LoVo (cell line): ENCODE measurements at places on chromosomes 5 and 9.

DNA sequence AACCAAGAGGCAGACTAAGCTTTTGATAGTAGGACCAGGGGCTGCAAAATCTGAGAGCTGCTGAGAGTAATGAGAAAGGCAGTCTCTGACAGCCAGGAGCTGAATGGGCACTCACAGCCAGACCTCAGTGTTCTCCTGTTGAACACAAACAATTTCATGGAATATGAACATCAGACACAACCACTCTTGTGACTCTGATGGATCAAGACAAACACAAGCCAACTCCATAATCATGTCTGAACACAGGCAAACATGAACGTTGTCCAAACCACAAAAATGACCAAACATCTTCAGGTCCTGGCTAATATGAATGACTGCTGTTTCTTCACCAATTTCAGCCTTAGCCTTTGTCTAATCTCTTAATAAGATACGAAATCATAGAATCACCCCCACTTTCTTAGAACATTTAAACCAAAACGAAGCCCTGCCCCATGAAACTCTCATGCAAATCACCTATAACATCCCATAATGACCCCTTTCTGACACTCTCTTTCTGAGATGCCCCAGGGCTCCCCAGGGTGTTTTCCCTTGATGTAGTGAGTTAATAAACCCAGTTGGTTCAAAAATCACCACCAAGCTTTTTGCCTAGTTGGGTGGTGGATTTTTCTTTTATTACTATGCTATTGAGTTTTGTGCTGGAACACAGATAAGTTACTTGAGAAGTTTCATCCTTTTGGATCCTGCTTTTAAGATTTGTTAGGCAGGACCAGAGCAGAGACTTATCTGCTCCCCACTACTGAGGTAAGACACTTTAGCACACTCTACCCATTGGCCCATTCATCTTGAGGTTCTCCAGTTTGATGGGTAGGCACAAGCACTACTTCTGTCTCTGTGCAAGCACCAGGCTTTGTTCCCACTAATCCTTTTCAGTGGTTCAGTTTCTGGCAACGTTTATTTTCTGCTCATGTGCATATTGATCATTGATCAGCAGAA lies 5.9 kb upstream of the ERAP2 start:
- DNase-seq = no peak

DNA sequence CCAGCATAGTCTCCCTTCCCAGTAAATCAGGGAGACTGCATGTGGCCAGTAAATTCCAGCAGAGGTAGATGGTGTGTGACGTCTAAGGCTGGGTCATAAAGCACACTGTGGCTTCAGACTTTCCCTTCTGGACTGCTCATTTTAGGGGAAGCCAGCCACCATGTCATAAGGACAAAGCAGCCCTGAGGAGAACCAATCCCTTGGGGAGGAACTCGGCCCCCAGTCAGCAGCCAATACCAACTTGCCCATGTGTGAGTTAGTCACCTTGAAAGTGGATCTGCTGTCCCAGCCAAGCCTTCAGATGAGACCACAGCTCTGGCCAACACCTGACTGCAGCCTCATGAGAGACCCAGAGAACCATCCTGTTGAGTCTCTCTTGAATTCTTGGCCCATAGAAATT lies 14.7 kb upstream of the NINJ1 start:
- no peak for DNase-seq

DNA sequence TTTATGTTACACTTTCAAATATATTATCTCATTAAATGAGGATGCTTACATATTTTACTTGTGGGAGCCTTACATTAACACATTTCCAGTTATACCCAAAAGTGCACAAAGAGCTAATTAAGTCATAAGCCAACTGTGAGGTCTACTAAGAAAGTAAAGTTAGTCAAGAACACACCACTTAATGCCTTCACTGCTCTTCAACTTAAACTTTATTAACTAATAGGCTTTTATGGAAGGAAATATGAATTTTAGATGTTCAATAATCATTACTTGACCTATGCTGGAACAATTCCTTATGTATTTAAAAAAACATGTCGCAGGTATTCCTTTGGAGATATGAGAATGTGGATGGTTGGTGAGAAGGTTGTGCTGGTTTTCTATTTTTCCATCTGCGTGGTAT lies 3.4 kb downstream of the ST8SIA4 start:
- no peak for DNase-seq

GRCh38 chr5:76144513-76145274 lies 61.5 kb downstream of the SV2C start:
- no peak for DNase-seq

GRCh38 chr5:17989567-17990563 lies 355.6 kb downstream of the TAF11L14 start:
- no peak for DNase-seq

DNA sequence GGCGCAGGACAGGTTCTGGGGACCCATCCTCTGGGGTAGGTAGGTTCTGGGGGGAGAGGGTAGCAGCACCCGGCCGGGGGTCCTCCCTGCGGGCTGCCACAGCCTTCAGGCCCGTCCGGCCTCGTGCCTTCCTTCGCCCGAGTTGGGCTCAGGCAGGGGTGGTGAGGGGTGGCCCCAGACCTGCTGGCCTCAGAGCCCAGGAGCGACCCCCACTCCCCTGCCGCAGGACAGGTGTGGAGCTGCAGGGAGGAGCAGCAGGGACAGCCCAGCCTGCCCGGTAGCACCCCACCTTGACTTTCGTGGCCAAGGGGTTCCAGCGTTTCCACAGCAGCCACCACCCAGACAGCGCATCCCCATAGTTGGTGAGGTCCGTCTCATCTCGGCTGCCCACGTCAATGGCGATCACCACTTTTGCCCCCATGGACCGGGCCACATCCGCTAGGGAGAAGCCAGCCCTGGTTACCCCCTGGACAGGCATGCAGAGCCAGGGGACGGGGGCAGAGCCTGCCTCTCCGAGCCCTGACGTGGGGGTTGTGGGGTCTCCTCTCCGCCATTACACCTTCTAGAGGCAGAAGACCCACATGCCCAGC lies 3.4 kb upstream of the NSMF start:
- DNase-seq = no peak

- DNase-seq = no peak
These were observed 99.3 kb upstream of the LHFPL2 start for GRCh38 chr5:78747705-78748359.

- no peak for DNase-seq
These were observed 23.6 kb upstream of the CERCAM start for GRCh38 chr9:128396970-128397613.

GRCh38 chr5:97243353-97243752 lies 60.3 kb upstream of the RIOK2 start:
- DNase-seq = no peak

DNA sequence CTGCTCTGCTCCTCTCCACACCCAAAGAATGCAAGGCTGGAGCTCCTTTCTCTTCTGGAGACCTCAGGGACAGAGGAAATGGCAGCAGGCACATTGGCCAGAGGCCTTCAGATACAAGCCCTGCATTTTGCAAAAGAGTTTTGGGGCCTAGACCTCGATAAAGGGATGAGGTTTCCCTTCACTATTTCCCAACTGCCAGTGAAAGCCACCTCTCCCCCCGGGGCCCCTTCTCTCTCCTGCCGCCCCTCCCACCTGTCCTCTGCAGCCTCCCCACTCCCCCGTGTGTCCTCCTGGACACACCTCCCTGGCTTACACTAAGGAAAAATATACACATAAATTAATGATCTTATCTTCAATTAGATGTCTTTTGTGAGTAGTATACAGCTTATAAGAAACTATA lies 21.3 kb upstream of the LMNB1 start:
- DNase-seq = no peak

- DNase-seq = no peak
These were observed 252.5 kb downstream of the TLE4 start for GRCh38 chr9:79824265-79824664.

DNA sequence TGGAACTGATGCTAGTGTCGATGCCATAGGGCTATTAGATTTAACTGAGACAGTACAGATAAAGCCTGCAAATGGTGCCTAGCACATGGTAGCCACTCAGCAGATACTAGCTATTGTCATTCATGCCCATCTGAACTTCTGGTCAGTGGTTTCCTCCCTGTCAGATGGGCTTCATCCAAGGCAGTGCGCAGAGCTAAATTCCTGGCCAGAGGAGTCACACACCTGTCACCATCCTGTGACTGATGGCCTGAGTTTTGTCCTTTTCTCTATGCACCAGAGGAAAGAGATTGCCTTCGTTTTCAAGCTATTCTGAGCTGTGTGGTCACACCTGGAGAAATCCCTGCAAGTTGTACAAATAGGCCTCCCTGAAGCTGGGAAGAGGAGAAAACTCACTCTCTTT lies 34.7 kb downstream of the MSX2 start:
- DNase-seq = no peak

DNA sequence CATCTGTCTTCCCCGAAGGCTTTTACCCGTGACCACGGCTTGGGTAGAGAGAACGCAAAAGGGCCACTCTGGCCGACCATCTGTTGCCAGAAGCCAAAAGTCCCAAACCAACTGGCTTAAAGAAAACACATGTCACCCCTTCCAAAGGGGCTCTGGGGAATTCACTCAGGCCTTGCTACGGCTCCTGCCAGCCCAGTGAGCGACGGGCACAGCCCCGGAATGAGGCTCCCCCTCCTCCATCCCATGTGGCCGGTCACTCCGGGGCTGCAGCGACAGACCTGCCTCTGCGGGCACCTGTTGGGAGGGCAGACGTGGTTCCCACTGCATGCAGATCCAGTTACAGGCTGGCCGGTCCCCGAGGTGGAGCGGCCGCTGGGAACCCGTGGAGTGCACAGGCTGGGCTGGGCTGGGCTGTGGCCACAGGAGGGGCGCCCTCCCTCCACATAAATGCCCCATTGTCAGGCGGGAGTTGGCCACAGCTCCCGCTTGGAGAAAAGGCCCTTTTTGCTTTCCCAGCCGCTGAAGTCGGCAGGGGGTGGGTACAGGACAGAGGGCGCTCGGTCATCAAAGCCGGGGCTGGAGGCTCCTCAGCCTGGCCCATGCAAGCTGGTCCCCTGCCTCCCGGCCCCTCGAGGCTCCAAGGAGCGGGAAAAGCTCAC lies 19.9 kb downstream of the NOTCH1 start:
- no peak for DNase-seq

GRCh38 chr5:12323637-12324229 lies 419.5 kb upstream of the CTNND2 start:
- DNase-seq = no peak

DNA sequence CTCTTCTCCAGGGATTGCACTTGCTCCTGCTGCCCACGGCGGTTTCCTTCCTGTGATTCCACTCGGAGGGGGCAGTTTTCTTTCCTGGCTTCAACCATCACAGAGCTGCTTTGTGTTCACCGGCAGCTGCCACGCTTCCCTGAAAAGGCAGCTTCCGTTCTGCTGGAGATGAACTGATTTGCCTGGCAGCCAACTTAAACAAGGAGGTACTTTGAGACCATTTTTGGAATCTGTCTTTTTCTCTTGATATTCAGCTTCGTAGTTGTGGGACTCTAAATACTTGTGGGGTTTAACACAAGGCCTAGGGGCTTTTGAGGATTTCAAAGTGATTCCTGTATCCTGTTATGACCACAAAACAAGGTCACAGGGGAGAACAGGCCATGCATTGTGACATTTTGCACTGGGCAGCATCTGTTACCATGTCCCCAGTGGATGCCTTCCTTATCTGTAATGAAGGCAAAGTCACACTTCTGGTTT lies 192.0 kb downstream of the MTRR start:
- no peak for DNase-seq

DNA sequence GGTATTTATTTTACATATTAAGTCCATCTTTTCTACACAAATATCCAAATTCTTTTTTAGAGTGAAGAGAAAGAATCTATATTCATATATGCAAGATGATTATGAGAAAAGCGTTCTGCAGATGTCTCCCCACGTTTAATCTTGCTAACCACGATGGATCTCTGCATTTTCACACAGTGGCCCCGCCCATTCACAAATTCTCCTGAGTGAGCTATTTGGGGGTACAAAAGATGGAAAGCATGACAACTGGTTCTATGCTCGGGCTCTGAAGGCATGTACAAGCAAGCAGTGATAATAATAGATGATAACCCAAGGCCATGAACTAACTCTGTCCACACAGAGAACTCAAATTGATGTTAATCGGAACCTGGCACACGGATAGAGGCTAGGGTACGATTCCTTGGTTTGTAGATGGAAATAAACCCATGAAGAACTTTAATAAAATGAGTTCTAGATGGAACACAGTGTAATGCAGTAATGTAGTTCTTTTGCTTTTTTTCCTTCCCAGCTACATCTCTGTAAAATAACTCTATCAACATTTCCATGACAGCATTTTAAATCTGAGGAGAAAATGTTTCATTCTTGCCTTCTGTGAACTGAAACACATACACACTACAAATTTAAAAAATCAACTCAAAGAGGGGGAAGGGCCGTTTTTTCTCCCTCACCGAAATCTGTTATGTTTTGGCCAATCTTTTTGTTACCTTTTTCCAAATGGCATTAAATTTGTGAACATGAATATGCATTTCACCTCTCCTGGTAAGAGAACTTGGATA lies 851.7 kb upstream of the DMAC1 start:
- DNase-seq = no peak

GRCh38 chr5:115484368-115484767 lies 60.2 kb downstream of the FEM1C start:
- DNase-seq = no peak

DNA sequence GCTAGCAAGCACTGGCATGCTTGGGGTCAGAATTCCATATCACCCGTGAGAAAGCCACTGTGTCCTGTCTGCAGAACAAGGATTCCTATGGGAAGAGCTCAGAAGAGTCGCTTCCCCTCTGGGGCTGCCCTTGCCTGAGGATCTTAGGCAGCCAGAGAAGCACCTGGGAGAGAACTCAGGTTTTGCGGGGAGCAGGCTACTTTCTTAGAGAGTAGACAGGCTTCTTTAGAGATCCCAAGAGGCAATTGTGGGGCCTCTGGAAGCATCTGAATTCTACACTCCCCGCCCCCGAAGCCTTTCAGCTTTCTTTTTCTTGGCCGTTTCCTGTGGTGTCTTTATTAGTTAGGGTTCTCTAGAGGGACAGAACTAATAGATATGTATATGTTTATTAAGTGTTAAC lies 40.9 kb downstream of the PHF2 start:
- no peak for DNase-seq

GRCh38 chr5:38926121-38926520 lies 80.3 kb downstream of the OSMR start:
- DNase-seq = no peak

GRCh38 chr9:14320271-14321181 lies 6.6 kb upstream of the NFIB start:
- peak; percentile 68 for DNase-seq

- DNase-seq = no peak
These were observed 3.0 kb downstream of the ZSWIM6 start for GRCh38 chr5:61334868-61335615.
